ENCODE measurements at places on chromosomes 11 and 22.

DNA sequence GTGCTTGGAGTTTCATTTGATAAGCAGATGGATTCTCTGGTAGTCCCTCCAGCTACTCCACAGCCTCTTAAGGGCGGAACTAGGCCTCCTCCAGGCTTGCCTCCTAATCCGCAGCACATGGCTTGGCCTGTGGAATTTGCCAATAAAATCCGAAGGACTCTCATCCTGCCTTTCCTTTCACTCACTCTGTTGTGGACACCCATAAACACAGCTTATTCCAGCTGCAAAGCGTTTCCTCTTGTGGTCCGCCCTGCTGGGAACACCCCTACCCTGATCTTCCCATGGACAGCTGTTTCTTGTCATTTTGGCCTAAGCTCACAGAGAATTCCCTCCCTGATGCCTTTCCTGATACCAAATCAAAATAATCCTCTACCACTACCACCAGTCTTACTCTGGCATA is 546.2 kb downstream of the NTM start:
- no peak for DNase-seq

DNA sequence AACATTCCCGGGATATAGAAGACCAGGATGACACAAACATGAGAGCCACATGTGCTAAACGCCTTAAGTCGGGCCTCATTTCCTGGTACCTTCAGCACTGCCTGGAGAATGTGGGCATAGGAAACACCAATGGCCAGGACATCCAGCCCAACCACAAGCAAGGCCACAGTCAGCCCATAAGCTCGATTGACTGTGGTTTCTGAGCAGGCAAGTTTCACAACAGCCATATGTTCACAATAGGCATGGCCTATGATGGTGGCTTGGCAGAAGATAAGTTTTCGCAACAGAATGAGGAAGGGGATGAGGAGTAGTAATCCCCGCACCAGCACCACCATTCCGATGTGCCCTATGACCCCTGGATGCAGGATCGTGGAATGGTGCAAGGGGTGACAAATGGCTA is 26.9 kb upstream of the OR56A1 start:
- no peak for DNase-seq

DNA sequence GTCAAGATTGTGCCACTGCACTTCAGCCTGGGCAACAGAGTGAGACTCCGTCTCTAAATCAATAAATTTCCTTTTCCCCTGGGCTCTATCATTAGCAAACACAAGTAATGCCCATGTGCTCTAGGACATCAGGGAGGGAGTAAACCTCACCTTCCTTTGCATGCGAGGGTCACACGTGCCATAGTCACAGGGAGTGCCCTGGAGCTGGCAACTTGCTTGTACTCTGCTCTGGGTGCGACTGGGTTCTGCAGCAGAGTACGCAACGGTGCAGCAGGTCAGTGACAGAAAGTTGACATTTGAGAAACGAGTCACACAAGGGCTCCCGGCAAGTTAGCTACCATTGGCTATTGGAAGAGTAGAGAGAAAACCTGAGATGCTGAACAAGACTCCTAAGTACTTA is 32.6 kb upstream of the CHKA start:
- no peak for DNase-seq

- no peak for DNase-seq
Measured at GRCh38 chr11:128157423-128158298, 429.7 kb downstream of the ETS1 start.

DNA sequence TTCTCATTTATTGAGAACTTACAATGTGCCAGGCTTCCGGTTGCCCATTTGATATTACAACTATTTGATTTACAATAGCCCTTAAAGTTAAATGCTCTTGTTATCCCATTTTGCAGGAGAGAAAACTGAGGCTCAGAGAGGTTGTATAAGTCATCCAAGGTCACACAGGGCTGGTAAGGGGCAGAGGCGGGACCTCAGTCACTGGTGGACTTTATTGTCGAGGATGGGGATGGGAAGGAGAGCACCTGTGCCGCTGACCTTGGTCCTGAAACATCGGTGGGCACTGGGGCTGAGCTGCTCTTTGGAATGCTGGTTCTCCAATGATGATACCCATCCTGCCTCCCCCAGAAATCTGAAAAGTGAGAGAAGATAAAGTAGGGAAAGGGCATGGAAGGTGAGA is 265.4 kb downstream of the MIAT start:
- no peak for DNase-seq
